ENCODE measurements at places on chromosomes 6 and 20.
A peak's percentile ranks its signal among the peaks of the same experiment; 100 is the strongest.

GRCh38 chr6:168709390-168709789 is 268.4 kb downstream of the SMOC2 start:
- no peak for DNase-seq

- no peak for DNase-seq
These were observed 7.4 kb downstream of the PERP start for GRCh38 chr6:138099832-138100231.

DNA sequence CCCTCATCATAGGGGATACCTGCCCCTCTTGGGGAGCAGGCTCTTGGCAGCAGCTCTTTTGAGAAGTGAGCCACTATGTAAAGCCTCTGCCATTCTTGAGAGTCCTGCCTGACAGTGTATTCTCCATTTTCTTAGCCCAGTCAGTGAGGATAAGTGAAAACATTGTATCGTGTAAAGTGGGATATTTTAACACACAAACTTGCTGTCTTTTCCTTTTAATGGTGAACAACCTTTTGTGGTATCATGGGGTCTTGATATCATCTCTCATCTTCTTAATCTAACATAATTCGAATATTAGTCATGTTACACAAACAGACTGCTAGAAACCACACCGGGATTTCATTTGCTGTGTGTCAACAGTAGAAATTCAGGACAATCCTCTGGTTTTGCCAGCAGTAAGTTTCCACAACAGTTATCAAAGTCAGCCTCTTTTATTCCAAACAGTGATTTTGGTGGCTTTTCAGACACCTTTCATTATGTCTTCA is 136.2 kb downstream of the HIVEP1 start:
- DNase-seq = no peak

GRCh38 chr6:166499350-166500163 is 86.9 kb downstream of the RAMACL start:
- DNase-seq = no peak

DNA sequence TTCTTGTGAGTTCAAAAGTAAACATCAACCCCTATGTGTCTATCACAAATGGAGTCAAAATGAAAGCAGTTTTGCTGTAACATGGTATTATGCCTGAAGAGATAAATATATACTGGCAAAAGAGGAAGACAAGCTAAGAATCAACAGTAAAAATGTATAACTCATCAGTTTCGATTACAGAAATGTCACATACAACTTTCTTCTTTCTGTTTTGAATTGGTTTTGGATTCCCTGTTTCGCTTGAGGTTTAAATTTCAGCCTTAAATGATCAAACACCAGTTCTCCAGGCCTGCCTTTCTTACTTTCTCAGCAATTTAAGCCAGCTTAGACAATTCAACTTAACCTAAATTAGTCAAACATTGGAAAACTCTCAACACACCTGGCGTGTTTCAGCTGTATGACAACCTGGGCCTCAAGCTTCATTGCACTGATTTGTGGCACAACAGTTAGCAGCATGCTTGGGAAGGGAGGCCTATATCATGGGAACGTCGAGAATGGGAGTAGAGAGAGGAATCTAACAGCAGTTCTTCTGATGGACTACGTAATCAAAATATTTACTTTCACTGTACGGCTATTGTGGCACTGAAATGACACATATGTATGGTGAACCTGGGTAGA is 51.9 kb upstream of the MARCKS start:
- no peak for DNase-seq

- no peak for DNase-seq
These were observed 12.5 kb downstream of the FAM184A start for GRCh38 chr6:119065955-119066354.

- no peak for DNase-seq
These were observed 91.4 kb downstream of the SYNDIG1 start for GRCh38 chr20:24560571-24561491.

- DNase-seq = no peak
These were observed 1.2 kb upstream of the NTSR1 start for GRCh38 chr20:62707276-62707920.

- no peak for DNase-seq
These were observed 7.3 kb upstream of the PXDC1 start for GRCh38 chr6:3758842-3759144.

DNA sequence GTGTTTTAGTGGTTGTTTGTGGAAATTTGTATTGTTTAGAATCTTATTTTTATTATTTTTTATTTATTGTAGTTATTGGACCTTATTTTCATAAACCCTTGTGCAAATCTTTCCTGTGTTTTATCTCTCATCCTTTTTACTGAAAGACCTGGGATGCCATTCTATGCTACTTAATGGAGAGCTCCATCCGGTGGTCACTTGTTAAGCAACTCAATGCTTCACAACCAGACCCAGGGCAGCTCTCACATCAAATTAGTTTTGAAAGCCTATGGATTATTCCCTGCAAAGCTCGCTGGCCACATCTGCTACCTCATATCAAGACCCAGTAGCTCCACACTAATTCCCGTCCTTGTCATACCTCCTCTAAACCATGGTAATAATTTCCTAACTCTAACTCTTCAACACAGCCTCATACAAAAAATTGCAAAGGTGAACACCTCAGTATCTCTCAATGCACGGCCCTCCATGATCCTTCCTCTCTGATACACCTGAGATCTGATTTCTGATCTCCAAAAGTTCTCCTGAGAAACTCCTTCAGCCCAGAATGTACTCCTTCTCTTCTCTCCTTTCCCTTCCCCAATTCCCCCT is 296.6 kb upstream of the MANEA start:
- DNase-seq = peak; percentile 11

DNA sequence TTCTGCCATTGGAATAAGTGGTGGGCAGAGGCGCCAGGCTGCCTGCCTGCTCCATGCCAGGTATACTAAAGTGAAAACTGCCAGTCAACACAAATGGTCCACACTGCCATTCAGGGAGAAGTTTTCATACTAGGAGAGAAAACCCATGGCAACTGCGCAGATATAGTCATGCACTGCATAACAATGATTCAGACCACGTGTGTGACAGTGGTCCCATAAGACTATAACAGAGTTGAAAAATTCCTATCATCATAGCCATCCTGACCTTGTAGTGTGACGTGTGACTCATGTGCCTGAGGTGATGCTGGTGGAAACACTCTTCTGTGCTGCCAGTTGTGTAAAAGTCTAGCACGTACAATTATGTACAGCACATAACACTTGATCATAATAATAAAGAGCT is 25.1 kb downstream of the ZC3H12D start:
- DNase-seq = no peak

GRCh38 chr6:139380611-139381010 is 6.2 kb upstream of the CITED2 start:
- no peak for DNase-seq

DNA sequence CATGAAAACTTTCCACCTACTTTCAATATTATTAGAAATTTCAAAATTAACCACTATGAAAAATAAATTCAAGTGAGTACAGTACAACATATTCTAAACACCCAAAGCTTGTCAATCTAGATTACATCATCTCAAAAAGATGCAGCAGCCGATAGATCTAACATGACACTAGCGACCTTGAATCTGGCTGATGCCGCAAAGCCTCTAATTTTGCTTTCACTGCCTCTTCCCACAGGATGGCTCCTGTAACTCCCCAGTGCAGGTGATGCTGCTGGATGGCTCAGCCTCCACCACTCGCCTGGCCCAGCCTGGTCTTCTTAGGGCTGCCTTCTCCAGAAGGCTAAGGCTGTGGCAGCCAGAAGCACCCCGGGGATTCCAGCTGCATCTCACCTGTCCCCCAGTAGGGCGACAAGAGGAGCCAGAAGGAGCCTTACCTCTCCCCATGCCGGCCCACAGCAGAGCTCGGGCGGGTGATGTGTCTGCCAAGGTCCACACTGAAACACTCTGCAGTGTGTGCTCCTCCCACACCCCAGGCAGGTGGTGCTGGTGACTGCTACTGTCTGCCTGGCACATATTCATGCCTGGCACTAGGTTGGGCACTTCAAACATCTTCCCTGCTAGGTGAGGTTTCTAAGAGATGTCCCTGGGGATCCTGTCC is 82.1 kb downstream of the SLC23A2 start:
- no peak for DNase-seq

GRCh38 chr6:33467091-33467490 is 12.7 kb downstream of the ZBTB9 start:
- DNase-seq = no peak
